ENCODE measurements at places on chromosomes 7 and 10.

DNA sequence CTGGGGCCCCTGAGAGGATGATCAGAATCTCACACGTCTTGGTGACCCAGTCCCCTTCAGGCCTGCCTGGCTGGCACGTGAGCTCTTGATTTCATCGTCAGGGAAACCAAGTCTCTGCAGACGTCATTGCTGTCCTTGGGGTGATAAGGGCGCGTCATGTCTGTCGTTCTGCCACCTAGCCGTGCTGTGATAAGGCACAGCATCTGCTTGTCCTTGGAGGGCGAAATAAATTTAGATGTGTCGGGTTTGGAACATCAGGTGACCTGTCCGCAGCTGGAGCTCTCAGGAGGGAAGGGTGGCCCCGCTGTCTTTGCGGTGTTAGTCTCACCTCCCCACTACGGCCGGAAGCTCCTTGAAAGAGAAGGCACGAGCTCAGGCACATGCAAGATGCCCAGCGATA lies 129.2 kb downstream of the GRK5 start:
- DNase-seq, result no peak

GRCh38 chr7:767941-768731 lies 41.1 kb upstream of the PRKAR1B start:
- DNase-seq, result no peak

DNA sequence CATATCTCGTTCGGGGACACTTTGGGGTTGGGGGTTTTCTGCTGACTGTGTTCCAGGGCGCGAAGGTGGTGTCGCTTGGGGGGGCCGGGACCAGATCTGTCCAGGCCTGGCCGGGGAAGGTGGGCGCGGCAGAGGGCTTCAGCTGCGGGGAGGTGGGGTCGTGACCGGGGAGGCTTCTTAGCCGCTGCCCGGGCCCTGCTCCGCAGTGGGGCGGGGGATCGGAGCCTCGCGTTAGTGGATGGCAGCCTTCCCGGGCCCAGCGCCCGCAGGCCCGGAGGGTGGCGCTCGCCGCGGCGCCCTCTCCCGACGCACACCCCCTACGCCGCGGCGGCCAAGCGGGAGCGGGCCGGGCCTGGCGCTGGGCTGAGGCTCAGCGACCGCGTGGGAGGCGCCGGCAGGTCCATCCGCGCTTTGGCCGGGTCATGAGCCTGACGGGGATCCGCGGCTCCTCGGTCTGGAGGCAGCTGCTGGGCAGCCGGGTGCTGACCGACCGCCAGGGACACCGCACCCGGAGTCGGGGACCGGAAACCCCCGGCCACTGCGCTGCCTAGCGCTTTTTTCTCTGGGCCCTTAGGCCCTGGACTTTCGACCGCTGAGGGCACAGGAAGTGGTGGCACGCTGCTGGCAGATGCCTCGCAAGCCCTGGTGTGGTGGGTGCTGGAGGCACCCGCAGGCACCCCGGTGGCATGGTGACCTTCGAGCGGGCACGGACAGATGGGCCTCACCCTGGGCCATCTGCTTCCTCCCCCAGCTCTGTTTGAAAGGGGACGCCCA lies 1.2 kb downstream of the AGAP3 start:
- DNase-seq, result no peak

- DNase-seq, result no peak
Measured at GRCh38 chr7:37826825-37827224, 21.6 kb upstream of the NME8 start.

DNA sequence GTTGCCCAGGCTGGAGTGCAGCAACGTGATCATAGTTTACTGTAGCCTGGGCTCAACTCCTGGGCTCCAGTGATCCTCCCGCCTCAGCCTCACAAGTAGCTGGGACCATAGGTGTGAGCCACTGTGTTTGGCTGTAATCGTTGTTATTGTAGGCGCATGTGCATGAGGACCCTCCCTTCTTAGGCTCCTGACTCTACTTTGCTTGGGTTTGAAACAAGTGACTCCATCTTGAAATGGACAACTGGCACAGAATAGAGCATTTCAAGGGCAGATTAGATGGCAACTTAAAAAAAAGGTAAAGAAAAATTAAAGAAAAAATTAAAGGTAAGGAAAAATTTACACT lies 15.4 kb upstream of the GIMAP8 start:
- DNase-seq, result no peak

GRCh38 chr10:28246023-28246422 lies 56.8 kb downstream of the MPP7 start:
- no peak for DNase-seq

- DNase-seq, result no peak
Measured at GRCh38 chr10:65394502-65395297, 1531.1 kb upstream of the LRRTM3 start.

DNA sequence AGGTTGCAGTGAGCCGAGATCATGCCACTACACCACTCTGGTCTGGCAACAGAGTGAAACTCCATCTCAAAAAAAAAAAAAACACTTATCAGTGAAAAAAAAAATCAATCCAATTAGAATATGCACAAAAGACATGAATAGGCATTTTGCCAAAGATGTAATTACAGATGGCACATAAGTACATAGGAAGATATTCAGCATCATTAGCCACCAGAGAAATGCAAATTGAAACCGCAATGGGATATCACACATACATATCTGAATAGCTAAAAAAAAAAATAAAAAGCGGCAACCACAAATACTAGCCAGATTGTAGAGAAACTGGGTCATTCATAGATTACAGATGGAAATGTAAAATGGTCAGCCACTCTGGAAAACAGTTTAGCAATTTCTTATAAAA lies 1310.8 kb downstream of the XPNPEP1 start:
- DNase-seq, result no peak

GRCh38 chr10:12025591-12025990 lies 17.0 kb downstream of the UPF2 start:
- DNase-seq, result no peak

DNA sequence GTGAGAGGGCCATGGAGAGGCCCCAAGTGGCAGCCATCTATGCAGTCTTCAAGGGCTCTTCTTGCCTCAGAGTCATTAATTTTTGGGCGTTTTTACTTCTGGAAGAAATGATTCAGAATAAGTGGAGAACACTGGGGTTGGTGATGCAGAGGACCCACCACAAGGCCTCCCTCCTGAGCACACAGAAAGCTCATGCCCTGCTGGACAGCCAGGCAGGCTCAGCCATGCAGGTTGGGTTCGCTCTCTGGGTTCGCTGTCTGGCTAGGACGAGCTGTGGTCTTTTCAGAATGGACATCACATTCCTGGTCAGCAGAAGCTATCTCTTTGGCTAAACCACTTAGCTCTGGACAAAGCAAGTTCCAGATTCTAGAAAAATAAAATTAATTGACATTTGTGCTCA lies 480.8 kb downstream of the RPS24 start:
- DNase-seq, result no peak

- DNase-seq, result no peak
Measured at GRCh38 chr10:128927497-128928161, 539.4 kb upstream of the MGMT start.

GRCh38 chr10:126398924-126399323 lies 10.6 kb upstream of the ADAM12 start:
- no peak for DNase-seq

GRCh38 chr10:73799899-73800559 lies 11.4 kb downstream of the NDST2 start:
- DNase-seq, result no peak

All from stimulated activated CD4-positive, alpha-beta T cell treated with anti-CD3 and anti-CD28 coated beads, Interleukin-1b, Interleukin-23, amount 100 ng/mL, for 1 hour (primary cell).